ENCODE measurements at places on chromosomes 5 and 9.

GRCh38 chr9:91755761-91756509, 194.1 kb downstream of the ROR2 start:
- no peak for DNase-seq

GRCh38 chr5:75668977-75669689, 48.1 kb downstream of the POC5 start:
- no peak for DNase-seq

DNA sequence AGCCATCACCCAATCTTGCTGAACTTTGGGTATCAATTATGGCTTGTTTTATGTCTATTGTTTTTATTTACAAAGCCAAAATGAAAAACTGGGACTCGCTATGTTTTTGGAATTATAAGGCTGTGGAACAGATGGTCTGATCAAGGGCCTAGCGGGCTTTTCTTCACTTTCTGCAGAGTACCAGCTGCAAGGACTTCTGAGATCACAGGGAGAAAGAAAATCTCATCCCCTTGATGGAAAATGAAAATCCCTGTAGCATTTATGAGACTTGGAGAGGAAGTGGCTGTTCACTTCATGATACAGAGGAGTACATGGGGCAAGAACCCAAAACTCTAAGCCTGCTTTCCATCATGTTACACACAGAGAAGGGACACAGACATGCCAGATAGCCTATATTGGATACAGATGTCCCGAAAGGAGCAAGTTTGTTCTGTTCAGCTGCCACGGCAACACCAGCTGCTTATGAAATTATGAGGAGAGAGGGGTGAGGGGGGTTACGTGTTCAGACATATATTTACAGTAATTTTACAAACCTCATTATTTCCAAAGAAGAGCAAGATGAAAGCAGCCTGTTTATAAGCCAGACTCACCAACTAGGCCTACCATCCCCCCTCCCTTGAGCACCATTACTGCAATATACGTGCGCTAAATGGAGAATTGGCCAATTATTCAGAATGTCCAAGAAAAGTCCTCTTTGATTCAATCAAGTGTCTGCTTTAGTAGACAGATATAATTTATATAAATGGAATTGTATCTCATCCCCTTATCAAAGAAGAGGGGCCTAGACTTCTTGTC, 220.0 kb downstream of the MARCHF11 start:
- DNase-seq: no peak

- DNase-seq: no peak
Measured at GRCh38 chr9:104795082-104795481, 31.2 kb downstream of the NIPSNAP3B start.

GRCh38 chr9:107249131-107249533, 33.9 kb upstream of the RAD23B start:
- no peak for DNase-seq

- DNase-seq: no peak
Measured at GRCh38 chr5:143558048-143558447, 154.6 kb upstream of the NR3C1 start.

DNA sequence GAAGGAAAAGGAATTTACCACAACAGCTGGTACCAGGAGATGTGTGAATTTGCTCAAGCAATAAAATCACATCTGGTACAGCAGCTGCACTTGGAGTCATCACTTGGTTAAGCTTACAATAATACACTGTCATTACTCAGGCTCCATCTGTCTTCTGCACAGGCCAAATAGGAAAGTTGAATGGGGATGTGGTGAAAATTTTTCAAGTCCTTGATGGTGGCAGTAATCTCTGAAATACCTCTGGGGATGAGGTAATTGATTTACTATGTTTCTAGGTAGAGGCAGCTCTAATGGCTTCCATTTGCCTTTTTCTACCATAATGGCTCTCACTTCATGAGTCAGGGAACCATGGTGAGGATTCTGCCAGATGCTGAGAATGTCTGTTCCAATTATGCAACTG, 206.8 kb upstream of the ATP10B start:
- peak; percentile 20 for DNase-seq

GRCh38 chr5:115509547-115509946, 35.0 kb downstream of the FEM1C start:
- no peak for DNase-seq

- peak; percentile 27 for DNase-seq
Measured at GRCh38 chr5:176578391-176578808, 29.3 kb downstream of the CDHR2 start.
